ENCODE measurements at places on chromosomes 2 and 18.

DNA sequence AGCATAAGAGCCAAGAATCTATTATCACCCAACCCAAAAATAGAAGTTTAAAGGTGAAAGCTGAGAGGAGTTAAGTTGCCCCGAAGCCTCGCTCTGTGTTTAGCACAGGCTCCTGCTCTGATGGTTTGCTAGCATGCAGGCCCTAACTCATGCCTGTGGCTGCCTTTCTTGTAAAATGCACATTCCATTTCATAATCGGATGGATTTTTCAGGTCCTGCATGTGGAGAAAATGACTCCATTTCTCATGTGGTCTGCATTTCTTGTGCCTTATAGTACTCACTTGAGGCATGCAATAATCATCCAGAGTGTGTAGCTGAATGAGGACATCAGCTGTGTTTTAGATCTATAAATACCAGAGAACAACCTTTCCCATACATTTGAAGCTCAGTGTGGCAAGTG is 381.8 kb downstream of the CPS1 start:
- DNase-seq, result no peak

DNA sequence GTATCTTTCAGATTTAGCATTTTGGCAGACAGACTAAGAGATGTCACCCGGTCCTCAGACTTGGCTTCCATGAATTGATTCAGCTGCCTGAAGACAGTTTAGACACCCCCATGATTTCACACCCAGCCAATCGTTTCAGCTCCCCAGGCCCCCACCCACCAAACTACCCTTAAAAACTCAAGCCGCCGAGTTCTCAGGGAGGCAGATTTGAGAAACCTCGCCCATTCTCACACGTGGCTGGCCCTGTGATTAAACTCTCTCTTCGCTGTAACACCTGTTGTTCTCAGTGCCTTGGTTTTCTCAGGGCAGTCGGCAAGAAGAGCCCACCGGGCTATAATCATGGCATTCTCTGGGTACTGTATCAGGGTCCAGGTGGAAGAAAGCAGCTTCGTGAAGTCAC is 35.2 kb downstream of the UXS1 start:
- DNase-seq, result no peak

- DNase-seq, result no peak
Measured at GRCh38 chr2:111119822-111120252, 877 bp upstream of the BCL2L11 start.

- no peak for DNase-seq
Measured at GRCh38 chr2:224173210-224173609, 134.1 kb upstream of the SERPINE2 start.

All from NCI-H446 treated with DMSO at 0.1 percent for 48 hours (cell line).